CMK (cell line): ENCODE measurements at places on chromosomes 12 and 14.

DNA sequence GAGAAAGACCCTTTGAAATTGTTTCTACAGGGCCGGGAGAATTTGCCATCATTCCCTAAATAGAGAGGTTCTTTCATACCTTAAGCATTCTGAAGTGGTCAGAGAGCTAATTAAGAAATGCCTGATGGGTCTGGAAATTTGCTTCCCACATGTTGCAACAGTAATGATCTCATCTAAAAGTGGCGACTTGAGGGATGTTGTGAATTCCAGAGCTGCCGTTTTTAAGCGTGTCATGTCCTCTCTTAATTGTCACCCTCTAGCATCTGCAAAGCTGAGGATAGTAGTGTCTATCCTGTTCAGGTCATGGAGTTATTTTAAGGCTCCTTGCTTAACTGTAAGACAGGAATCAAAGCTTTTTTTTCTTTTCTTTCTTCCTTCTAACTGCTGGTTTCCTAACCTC lies 60.4 kb downstream of the FOS start:
- no peak for DNase-seq

DNA sequence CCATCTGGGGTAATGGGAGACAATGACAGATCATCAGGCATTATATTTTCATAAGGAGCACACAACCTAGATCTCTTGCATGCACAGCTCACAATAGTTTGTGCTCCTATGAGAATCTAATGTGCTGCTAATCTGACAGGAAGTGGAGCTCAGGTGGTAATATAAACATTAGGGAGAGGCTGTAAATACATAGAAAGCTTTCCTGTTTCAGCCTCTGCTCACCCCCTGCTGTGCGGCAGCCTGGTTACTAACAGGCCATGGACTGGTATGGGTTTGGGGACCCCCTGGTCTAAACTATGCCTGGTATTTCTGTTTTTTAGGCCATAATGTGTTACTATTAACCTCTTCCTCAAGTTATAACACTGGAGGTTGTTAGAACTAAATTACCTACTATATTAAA lies 1373.7 kb downstream of the LRFN5 start:
- DNase-seq, result no peak

DNA sequence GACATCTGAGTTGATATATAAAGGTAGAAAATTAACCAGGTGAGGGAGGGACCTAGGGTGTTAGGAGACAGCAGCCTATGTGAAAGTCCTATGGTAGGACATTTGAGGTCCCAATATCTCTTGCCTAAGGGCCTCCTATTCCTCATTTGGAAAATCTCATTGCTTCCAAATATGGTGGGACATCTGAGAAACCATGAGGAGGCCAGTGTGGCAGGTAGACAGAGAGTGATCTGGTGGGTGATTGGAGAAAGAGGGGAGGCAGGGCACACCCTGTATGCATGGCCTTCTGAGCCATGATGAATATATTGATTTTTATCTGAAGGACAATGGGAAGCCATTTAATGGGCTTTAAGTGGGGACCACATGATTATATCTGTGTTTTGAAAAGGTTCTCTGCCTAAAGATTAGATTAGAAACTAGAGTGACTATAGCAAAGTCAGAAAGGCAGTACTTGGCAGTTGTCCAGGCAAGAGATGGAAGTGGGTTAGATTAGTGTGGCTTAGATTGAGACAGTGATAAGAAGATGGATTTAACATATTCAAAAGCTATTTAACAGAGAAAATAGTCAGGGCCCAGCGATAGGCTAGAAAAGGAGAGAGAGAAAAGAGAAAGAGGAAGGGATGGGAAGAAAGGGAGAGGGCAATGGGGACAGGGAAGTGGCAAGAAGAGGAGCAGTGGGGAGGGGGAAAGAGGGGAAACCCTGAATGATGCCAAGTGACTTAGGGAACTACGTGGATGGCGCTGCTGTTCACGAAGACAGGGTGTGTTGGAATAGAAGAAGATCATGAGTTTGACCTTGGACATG lies 237.2 kb upstream of the SRRM4 start:
- DNase-seq, result no peak

- DNase-seq, result no peak
These were observed 460.4 kb downstream of the DPF3 start for GRCh38 chr14:72433511-72433910.

DNA sequence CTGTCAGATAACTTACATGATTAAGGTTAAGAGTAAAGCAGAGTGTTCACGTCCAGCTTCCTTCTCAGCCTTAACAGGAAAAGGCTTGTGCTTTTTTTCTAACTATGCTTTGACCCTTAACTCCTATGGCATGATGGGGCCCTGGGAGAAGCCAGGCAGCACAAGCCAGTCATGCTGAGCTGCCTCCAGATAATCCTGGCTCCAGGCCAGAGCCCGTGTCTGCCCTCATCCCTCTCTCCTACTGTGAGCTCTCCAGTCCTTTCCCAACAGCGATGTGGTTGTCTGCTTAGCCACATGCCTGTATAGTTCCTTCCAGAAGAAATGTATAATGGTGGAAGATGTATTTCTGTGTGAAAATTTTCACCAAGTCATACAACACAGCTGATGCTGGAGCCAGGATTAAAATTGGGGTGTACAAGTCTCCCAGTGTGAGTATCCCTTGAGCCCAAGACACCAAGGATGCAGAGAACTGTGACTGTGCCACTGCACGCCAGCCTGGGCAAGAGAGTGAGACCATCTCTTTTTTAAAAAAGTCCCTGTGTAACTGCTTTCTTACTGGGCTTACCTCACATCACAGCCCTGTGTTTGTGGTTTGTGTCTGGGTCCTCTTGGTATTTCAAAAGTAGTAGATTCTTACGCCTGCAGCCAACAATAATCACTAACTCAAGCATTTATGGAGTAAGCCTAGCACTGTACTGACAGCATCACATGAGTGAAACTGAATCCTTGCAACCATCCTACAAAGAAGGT lies 7.9 kb upstream of the ITFG2 start:
- DNase-seq, result no peak

DNA sequence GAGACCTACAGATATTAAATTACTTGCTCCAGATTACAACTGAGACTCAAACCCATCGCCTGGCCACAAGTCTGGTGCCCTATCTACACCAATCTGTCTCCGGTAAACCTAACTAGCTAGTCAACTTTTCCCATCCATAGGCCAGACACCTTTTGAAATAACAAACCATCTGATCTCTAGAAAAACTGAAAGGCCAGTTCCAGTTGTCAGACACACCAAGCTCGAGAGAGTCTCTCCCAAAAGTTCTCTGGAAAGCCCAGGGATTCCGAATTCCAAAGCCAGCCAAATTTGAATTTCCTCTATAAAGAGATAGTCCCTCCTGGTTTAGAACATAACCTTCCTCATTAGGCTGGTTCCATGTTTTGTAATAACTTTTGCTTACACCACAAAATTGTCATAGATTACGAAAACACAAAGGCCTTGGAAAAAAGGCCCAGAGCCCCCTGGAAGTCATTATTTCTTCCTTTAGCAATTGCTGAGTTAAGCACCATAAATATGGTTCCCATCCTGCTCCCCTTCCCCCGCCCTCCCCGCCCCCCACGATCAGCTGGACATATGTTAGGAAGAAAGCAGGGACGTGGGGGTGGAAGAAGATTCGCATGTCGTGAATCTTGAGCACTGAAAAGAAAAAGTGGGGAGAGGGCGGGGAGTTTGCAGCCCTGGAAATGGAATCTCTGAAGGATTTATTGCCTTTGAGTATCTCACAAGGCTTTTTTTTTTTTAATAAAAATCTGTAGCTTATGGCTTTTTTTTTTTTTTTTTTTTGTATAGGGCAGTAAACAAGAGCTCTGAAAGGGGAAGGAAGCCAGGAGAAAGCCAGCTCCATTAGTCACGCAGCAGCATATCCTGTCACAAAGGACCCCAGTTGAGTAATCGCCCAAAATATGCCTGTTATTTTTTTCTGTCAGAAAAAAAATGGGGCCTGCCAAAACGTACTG lies 110.4 kb downstream of the ZFP36L1 start:
- peak; percentile 57 for DNase-seq

DNA sequence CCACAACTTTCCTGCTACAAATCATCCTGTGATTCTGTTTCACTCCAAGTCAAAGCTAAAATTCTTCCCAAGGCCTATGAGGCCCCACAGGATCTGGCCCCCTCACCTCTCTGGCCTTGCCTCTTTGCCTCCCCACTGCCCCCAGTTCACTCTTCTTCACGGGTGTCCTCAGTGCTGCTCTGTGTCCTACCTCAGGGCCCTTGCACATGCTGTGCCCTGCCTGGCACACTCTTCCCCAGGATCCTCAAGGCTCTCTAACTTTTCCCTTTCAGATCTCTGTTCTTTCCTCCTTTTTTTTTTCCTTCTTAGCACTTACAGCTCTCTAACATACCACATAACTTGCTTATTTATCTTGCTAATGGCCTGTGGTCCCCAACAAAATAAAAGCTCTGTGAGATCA lies 29.2 kb downstream of the RASAL1 start:
- DNase-seq, result no peak

DNA sequence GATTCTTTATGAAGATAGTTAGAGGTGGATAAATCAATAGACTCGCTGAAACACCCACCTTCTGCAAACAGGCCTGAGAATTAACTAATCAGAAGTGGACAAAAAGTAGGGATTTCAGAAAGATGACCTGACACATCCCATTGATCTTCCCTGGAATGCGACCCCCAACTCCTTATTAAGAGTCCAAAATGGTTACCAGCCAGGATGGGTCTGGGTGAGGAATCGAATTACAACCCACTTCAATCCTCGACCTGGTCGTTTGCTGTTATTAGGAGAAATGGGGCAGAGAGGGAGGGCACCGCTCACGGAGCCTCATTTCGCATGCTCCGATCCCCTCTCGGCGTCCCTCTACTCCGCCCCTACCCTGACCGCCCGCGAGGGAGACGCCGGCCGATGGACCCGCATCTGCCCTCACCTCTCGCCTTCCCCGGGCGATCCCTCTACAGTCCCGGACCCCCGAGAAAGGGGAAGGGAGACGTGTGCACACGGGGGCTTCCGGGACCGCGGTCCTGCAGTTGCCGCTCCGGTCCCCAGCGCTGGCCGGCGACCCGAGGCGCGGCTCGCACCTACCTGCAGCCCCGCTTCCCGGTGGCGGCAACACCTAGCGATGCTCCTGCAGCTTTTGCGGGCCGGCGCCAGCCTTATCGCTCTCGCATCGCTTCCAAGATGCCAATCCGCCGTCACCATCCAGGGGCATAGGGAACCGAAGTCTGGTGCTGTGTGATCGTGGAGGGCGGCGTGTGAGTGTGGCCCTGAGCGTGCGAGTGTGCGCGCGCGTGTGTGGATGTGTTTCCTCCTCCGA lies 69.3 kb upstream of the USP15 start:
- DNase-seq, result no peak
